Central memory CD4-positive, alpha-beta T cell (primary cell): ENCODE measurements at places on chromosomes 7 and 10.

DNA sequence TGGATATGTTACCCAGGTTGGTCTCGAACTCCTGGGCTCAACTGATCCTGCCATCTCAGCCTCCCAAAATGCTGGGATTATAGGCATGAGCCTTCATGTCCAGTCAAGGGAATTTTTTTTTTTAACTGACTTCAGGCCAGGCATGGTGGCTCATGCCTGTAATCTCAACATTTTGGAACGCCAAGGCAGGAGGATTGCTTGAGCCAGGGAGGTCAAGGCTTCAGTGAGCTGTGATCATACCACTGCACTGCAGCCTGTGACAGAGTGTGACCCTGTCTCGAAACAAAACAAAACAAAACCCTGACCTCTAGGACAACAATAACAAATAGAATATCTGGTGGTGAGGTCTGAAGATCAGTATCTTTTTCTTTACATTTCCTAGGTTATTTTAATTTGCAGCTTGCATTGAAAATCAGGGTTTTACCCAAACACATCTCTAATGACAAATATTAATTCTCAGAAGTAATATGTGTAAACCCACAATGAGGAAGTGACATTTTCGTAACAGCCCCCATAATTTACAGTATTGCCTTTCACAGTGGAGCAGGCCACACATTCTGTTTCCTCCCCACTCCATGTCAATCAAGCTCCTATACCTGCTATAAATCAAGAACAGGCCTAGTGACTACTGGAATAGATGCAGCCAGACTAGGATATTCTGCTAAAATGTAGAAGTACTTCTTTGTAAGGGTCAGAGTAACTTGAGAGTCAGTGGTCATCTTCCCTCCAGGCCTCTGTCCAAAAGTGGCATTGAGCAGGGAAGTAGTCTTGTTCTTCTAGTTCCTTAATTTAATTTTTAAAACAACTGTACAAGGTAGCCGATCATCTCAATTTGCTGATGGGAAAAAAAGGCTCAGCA, 43.3 kb upstream of the ECHDC3 start:
- no peak for DNase-seq

DNA sequence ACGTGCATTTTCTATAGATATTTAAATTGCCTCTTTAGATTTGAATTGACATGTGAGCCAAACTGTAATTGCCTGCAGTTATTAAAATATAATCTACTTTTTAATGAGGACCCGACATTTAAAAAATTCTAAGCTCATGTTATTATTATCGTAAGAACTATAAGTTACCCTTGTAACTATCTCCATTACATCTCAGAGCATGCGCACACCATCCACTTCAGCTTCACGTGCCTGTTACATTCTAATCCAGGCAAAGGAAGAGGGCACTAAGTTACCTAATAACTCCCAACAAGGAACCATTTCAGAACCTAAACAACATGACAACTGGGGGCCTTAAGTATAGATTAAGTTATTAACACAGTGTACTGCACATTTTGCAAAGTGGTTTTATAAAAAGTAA, 509.0 kb upstream of the DPP6 start:
- no peak for DNase-seq

DNA sequence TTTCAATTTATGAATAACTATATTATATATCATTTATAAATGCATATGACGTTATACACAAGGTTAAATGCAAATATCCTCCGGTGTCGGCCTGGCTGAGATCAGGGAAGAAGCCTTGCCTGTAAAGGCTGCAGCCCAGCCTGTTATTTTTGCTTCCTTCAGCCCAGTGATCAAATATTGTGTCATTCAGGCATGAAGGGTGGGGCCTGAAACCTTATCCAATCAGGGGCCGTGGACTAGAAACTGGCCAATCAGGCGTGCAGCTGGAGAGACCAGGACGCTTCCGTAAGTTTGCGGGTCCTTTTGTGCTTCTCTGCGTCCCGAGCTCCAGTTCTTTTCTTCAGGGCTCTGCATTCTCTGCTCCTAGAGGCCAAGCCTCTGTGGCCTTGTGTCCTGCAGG, at the start of gene ZNF722:
TSS of gene ZNF722 (plus strand) at position 301 of the 400 bp plus-strand sequence. CDS start 113 bp downstream, outside the sequence.
- DNase-seq, result no peak

DNA sequence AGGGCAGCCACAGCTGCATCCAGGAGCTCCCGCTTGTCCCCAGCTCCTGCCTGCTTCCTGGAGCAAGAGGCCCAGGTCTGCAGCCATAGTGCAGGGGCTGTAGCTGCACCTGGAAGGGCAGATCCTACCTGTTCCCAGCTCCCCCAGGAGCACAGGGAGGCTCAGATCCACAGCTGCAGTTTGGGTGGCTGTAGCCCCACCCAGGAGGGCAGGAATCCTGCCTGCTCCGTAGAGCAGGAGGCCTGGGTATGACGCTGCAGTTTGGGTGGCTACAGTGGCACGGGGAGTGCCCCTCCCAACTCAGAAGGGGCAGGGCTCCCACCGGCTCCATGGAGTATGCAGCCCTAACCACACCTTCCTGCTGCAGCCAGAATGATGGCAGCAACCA, 26.7 kb upstream of the CDCA7L start:
- no peak for DNase-seq

GRCh38 chr7:64656489-64656888, 9.4 kb upstream of the ZNF107 start:
- no peak for DNase-seq

DNA sequence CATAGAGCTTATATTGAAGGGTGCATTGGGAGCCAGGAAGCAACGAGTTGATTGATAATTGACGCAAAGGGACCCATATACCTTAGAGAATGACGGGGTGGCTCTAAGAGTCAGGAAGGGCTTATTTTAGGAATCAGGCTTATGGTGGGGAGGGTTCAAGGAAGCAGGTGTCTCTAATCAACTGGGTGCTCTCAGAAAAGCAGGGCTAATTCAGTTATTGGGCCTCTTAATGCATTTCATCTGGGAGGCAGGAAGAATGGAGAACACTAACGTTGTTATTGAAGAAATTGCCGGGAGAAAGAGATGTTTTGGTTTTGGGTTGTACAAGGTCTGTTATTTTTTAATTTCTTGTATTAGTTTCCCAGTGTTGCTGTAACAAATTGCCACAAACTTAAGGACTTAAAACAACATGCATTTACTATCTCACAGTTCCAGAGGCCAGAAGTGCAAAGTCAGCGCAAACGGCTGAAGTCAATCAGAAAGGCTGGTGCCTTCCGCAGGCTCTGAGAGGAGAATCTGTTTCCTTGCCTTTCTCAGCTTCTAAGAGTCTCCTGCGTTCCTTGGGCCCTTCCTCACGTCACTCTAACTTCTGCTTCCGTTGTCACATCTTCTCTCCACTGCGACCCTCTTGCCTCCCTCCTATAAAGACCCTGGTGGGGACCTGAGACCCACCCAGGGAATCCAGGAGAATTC, 328.4 kb upstream of the C7orf33 start:
- DNase-seq, result no peak

DNA sequence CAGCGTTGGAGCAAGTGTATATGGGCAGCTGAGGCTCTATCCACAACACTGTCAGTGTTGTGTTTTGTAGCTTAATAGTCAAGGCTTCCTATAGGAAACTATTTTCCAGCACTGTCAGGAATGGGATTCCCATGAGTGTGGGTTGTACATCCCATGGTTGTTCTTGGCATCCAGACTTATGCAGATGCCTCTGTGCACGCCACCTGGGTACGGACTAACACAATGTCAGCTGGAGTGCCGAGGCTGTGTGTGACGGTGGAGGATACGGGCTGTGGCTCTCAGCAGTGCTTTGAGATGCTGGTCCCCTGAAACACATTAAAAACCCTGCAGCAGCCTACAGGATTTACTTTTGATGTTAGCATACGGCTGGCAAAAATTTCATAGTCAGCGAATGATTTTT, 350.0 kb downstream of the ACTR3B start:
- DNase-seq, result no peak

GRCh38 chr7:127903892-127904669, 127.2 kb downstream of the LRRC4 start:
- no peak for DNase-seq

DNA sequence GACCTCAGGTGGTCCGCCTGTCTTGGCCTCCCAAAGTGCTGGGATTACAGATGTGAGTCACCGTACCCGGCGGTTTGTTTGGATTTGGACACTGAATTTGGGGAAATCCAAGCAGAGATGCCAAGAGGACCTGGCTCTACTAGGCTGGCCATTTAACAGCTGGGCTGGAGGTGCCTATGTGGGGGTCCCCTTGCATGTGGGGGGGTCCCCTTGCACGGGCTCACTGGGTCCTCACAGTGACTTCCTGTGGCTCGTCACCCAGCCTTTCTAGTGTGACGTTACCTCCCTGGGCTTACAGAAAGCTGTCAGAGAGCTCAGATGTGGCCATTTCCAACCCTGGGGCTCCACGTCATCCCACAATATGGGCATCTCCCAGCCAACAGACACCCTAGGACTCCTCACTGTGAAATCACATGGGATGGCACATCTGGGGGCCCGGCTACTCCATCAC, 49.3 kb upstream of the GNA12 start:
- no peak for DNase-seq

DNA sequence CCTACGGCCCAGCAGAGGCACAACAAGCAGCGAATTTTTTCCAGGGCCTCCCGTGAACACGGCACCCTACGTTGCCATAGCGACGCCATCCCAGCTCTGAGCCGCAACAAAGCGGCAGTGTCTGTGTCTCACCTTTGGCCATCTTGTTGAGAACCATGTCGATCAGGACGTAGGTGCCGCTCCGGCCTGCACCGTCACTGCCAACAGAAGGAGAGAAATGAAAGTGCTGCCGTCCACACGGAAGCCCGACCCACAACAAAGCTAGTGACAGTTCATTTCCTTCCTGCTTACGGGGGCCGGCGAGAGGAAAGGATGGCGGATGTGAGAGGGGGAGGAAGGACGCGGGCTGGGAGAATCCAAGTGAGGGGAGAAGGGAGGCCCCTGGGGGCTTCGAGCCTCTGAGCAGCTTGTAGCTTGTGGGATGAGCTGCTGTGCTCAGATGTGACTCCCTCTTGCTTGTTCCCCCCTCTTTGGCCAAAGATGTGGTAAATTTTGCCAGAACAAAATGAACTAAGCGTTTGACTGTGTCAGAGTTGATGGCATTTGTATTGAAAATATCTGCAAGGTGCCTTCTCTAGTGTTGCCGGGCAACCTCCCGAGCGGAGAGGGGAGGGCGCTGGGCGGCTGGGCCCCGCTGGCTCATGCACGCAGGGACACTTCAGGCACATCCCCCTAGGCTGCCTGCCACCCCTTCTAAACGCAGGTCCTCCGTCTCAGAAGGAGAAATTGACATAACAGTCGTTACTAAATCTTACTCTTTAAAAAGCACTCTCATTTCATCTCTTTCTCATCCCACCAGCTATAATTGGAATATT, 232.2 kb downstream of the DNAJB6 start:
- DNase-seq, result peak; percentile 70

- DNase-seq, result no peak
Measured at GRCh38 chr7:82562716-82563404, 119.3 kb upstream of the CACNA2D1 start.

GRCh38 chr10:83915801-83916200, 223.5 kb upstream of the GHITM start:
- DNase-seq, result no peak

GRCh38 chr7:137919987-137920386, 73.2 kb upstream of the DGKI start:
- DNase-seq, result no peak

GRCh38 chr7:70763961-70764691, 367.8 kb upstream of the GALNT17 start:
- DNase-seq, result peak; percentile 51

DNA sequence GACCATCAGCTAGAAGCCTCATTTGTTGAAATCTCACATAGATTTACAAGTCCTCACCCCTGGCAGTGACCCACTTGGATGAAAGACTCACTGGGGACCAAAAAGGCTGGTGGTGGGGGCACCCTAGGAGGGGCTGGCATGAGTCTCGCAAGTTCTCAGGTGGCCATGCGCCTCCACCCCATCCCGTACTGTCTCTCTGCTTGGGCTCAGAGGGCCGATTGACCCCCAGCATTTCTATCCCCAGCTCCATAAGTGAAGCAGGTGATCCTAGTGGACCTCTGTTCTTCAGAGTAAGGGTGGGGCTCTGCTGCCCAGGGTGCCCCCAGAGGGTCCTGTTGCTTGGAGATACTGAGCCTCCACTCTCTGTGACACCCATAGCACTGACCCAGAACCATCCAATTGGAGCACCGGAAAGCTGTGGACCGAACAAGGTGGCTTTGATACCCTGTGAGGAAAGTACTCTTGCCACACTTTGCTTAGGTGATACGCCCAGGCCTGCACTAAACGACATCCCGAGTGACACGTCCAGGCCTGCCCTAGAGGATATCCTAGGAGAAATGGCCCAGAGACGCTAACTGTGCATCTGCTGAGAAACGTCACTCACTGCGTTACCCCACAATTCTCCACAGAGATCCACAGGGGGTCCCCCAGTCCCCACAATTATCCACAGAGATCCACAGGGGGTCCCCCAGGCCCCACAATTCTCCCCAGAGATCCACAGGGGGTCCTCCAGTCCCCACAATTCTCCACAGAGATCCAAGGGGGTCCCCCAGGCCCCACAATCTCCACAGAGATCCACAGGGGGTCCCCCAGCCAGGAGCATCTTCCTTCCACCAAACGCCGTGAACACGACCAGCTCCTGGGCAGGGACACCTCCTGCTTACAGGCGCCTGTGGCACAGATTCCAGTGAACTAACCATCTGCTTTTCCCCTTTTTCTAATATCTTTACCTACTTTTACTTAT, 262.9 kb downstream of the PTPRN2 start:
- DNase-seq, result no peak

- no peak for DNase-seq
Measured at GRCh38 chr10:112713411-112713810, 236.6 kb upstream of the TCF7L2 start.

DNA sequence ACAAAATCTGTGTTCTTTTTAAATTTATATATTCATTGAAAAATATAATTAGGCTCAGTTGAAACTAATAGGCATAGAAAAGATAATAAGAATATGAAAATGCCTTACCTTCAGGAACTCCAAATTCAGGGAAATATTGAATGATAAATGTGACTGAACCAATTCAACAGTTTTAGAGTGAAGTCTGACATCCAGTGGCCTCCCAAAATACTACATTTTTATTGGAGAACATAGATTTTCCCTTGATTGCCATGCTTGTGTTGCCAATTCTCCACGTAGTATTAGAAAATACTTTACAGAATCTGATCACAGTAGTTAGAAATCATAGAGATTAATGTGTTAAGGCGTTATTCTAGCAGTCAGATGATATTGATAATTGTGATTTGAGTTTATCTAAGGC, 1246.7 kb downstream of the GATA3 start:
- DNase-seq, result no peak

GRCh38 chr7:88020953-88021665, 87.1 kb downstream of the ADAM22 start:
- DNase-seq, result no peak

GRCh38 chr10:5373307-5373706, 8.5 kb downstream of the UCN3 start:
- no peak for DNase-seq

DNA sequence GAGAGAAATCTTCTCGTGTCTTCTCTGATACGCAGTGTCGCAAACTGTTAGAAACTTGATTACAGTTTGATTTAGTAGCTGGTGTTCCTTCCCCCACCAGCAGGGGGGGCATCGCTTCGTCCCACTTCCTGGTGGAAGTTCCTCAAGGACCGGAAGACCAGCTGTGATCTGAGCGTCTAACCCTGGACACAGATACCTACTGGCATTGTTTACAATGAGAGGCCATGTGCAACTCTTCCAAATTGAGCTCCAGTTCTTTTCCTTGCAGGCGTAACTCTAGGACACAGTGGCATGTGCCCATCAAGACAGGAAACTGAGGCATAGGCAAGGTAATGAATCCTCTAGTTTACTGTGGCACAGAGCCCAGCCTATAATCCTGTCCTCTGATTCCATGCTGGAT, 219.0 kb downstream of the CCDC3 start:
- no peak for DNase-seq

GRCh38 chr10:47160261-47160908, 139.6 kb upstream of the GDF10 start:
- no peak for DNase-seq

- no peak for DNase-seq
Measured at GRCh38 chr7:66502230-66503035, 126.2 kb upstream of the KCTD7 start.
